Stimulated activated CD8-positive, alpha-beta memory T cell treated with anti-CD3 and anti-CD28 coated beads, Interleukin-15, amount 100 ng/mL, for 48 hours (primary cell): ENCODE measurements at places on chromosomes 12 and 14.

DNA sequence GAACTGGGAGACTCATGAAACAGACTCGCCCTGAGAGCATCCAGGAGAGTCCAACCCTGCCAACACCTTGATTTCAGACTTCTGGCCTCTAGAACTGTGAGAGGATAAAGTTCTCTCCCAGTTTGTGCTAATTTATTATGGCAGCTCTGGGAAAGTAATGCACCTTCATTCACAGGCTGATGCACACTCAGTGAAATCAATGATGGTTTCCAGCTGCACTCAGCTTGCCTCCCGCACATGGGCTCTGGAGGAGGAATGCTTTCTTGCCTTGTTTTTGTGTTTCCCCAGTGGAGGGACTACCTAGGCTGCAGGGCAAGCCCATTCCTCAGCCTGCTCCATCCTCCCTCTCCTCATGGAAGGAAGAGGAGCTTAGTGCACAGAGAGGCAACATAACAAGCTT, 45.7 kb downstream of the TMEM132C start:
- DNase-seq: no peak

DNA sequence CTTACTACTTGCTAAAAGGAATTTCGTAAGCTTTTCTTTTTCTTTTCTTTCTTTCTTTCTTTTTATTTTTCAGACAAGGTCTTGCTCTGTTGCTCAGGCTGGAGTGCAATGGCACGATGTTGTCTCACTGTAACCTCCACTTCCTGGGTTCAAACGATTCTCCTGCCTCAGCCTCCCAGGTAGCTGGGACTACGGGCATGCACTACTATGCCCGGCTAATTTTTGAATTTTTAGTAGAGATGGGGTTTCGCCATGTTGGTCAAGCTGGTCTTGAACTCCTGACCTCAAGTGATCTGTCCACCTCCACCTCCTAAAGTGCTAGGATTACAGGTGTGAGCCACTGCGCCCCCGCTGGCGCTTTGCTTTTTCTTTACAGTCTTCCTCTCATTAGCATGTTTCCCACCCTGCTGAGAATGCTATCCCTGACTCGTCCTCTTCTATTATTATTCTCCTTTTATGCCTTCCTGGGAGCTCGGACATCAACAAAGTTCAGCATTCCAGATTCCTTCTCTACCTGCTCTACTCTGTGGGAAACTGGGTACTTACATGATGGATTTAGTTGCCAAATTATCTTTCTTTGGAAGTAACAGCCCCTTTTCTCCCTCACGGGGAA, 3.1 kb downstream of the MTHFD1 start:
- DNase-seq: no peak

DNA sequence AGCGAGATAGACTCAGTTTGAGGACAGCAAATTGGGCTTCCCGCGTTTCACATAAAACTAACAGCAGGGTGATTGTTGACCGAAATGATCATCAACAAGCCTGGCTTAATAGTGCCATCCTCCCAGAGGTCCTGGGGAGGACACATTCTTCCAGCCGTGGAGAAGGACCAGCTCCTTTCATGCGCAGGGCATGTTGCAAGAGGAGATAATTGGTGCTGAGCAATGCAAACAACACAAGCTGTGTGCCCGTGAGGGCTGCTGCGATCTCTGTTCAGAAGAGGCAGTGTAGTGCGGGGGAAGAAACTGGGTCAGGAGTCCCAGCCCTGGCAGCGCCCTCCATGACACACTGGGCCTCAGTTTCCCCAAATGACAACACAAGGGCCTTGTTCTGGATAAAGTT, 54.3 kb downstream of the CCDC85C start:
- no peak for DNase-seq

DNA sequence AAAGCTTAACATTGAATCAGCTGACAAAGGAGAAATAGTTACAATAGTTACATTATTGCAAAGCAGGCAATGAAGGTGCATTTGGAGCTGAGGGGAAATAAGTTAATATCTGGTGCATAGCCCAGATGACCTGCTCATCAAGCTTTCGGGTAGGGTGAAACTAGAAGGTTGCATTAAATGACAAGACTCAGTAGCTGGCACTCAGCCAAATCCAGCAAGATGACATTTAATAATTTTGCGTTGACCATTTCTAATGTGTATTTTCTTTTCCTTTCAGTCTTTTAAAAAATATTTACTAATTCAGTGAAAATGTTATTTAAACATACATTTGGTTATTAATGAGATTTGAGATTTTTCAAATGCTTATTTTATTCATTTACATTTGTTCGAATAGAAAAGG, 188.6 kb downstream of the SLC5A8 start:
- no peak for DNase-seq

- DNase-seq: no peak
Measured at GRCh38 chr14:88950069-88950468, 125.6 kb downstream of the TTC8 start.

DNA sequence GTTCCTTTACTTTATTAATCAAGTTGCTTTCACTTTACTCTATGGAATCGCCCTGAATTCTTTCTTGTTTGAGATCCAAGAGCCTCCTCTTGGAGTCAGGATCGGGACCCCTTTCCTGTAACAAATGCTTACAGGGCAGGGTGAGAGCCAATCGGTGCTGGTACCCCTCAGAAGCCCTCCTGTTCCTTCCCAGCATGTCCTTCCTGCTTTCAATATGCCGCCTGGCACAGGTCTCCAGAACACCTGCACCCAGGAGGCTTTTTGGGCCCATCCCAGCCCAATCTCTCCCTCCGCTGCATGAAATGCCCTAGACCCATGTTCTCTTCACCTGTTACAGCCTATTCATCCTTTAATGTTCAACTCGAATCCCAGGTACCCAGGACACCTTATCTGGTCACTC, 122.2 kb downstream of the FOXN3 start:
- DNase-seq: no peak

DNA sequence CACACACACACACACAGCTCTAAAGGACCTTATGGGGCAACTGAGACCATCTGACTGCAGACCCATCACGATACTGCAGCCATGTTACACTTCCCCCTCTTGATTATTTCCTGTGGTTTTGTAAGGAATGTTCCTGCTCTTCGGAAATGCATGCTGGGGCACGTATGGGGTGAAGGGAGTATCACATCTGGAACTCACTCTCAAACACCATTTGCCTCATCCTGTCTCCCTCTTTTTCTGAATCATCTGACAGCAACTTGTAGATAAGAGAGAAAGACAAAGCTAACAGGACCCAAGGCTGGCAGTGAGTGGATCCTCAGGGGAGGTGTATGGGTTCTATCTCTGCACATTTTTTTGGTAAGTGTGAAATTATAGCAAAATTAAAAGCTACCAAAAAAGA, 50.3 kb downstream of the RIMBP2 start:
- DNase-seq: no peak

- no peak for DNase-seq
Measured at GRCh38 chr14:40394634-40395340, 962.6 kb upstream of the FBXO33 start.

- DNase-seq: no peak
Measured at GRCh38 chr14:95686935-95687334, 709 bp downstream of the TCL1B start.

- DNase-seq: no peak
Measured at GRCh38 chr12:93085383-93086287, 156.5 kb upstream of the EEA1 start.

DNA sequence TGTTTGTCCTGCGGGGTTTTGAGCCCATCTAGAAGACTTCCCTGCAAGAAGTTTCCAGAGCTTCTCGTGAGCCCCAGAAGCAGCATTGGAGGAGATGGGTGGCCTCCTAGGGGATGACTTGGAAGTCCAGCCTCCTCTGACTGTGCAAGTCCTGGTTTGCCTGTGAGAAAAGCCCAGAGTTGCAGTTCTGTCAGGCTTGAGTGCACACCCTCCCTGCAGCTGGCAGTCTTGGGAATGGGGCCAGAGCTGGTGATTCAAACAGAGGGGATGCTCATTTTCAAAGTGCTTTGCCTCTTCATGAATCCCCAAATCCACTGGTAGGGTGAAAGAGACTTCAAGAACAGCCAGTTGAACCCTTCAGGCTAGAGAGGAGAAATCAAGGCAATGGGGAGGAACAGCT, 3.9 kb upstream of the PPP1R1A start:
- no peak for DNase-seq

GRCh38 chr12:40825156-40825555, 132.9 kb downstream of the CNTN1 start:
- no peak for DNase-seq

GRCh38 chr12:43396671-43397070, 155.3 kb downstream of the ADAMTS20 start:
- DNase-seq: no peak

DNA sequence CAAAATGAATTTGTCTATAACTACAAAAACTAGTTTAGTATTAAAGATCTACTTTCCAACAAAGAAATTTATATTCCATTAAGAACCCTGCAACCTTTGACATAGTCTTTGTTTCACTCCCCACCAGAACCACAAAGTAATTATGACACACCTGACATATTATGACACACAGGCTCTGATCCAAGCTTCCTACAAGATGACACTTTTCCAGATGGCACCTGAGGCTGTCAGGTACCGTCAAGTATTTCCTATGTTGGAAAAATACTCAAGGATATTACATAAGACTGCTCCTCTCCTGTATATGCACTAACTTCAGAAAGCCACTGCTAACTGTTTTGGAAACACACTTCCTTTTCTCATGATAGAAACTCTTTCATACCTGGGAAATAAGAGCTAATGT, 38.9 kb downstream of the STXBP6 start:
- DNase-seq: no peak

DNA sequence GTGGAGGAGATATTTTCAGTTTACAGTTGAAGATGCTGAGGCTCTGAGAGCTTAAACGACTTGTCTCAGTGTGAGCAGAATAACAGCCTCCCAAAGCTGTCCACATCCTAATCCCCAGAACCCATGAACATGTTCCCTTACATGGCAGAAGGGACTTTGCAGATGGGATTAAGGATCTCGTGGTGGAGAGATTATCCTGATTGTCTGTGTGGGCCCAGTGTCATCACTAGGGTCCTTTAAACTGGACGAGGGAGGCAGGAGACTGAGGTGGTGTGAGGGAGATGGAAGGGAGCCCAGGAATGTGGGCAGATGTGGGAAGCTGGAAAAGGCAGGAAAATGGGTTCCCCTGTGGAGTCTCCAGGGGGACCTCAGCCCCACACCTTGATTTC, 9.6 kb upstream of the KRT80 start:
- no peak for DNase-seq

DNA sequence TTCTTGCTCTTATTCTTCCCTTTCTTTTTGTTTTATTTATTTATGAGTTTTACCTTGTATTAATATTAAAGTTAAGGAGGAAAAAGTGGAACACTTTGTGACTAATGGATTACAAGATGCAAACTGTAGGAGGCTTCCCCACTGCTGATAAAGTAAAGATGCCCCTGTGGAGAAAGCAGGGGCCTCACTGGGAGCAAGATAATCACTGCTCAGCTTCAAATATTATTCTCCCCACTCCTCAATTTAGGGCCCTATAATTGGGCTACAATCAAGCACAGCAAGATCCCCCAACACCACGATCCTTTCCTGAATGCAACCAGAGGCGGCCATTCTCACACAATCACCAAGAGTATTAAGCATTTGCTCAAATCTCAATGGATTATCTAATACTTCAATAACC, 149.2 kb downstream of the SLC2A13 start:
- no peak for DNase-seq

DNA sequence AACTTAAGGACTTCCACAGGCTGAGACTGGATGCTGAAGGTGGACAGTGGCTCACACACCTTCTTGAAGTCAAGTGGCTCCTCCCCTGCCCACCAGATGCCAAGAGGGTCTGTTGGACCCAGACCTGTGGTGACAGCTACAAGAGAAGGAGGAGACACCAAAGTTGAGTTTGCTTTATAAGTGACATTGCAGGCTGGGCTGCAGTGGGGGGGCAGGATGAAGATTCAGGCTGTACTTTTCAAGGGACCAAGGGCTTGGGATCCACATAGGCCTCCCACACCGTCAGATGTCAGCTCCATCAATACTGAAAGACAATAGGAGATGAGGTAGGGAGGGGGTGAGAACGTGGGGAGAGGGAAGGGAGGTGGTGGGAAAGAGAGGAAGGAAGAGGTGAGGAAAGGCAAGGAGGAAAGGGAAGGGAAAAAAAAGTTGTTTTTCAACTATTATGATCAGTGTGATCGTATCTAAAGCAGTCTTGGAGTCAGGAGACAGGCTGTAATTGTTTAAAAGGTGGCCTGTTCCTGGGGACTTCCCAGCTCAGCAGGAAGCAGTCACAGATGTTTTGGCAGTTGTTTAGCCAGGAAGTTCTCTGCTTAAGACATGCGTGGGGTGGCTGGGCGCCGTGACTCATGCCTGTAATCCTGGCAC, 84.1 kb upstream of the RESF1 start:
- DNase-seq: peak; percentile 52

- no peak for DNase-seq
Measured at GRCh38 chr14:53882684-53883083, 73.9 kb downstream of the BMP4 start.

- DNase-seq: no peak
Measured at GRCh38 chr12:122350141-122350848, 72.2 kb downstream of the CLIP1 start.

- no peak for DNase-seq
Measured at GRCh38 chr12:46084666-46085631, 94.6 kb upstream of the SCAF11 start.

DNA sequence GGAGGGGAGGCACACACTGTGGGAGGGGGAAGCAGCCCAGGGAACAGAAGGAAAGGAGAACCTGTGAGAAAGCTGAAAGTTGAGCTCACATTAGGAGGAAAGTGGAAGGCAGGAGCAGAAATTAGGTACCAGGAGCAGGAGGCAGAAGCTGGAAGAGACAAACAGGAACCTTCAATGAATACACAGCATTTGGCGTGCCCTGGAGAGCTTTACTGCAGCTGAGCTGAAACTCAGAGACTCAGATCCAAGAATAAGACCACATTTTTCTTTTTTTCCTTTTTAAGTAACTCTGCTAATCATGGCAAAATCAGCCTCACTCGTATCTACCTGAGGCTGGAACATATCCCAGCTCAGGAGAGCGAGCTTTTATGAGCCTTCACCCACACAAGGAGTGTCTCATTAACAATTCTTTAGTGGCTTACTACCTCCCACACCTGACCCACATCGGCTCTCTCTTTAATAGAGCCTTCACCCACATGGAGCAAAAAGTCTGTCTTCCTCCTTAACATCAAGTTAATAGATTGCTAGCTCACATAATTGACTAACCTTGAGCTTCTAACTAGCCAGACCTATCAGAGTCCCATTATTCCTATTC, 18.2 kb upstream of the CERS5 start:
- no peak for DNase-seq

DNA sequence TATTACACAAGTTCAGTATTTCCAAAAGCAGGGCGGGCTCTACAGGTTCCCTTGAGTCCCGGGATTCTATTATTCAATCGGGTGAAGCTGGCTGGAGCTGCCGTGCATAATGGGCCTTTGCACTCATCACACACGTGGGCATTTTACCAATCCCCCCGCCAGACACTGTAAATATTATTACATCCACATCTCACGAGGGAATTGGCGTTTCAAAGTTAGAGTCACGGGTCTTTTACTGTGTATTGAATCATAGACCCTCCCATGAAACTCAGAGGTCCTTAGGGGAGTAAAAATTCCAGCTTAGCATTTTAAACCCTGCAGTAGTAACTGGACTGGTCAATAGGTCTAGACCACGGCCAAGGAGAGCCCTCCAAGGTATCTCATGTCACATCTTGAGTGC, 70.3 kb downstream of the MAP1LC3B2 start:
- no peak for DNase-seq
